Stimulated activated naive CD4-positive, alpha-beta T cell (primary cell): ENCODE measurements at places on chromosomes 11 and 22.

- DNase-seq = no peak
These were observed 40.9 kb upstream of the GGTLC2 start for GRCh38 chr22:22603470-22603947.

DNA sequence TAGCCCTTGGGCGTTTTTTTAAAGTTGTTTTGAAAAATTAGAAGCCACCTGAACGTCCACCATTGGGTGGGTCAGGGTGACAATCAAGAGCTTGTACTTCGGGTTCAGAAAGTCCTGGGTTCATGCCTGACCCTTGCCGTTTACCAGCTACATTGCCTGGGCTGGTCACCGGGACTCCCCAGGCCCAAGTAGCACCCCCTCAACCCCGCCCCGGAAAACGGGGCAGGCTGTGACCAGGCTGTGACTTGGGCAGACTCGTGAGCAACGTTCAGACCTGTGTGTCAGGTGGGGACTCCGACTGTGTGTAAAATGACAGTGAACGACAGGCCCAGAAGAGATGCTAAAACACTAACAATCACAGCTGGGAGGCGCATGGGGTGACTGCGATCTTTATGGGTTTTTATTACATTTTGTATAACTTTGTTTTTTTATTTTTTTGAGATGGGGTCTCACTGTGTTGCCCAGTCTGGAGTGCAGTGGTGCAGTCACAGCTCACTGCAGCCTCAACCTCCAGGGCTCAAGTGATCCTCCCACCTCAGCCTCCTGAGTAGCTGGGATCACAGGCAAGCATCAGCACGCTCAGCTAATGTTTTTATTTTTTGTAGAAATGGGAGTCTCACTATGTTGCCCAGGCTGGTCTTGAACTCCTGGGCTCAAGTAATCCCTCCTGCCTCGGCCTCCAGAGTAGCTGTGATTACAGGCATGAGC lies 56.8 kb downstream of the TRMU start:
- DNase-seq = no peak

- DNase-seq = no peak
These were observed 12.2 kb upstream of the NNMT start for GRCh38 chr11:114284021-114284420.

GRCh38 chr11:5846701-5847100 lies 5.0 kb upstream of the OR52E6 start:
- no peak for DNase-seq

GRCh38 chr22:48695251-48695650 lies 1132.4 kb downstream of the BRD1 start:
- DNase-seq = no peak

GRCh38 chr11:83063073-83063754 lies 8.5 kb downstream of the RAB30 start:
- no peak for DNase-seq

GRCh38 chr11:25742800-25743199 lies 589.1 kb upstream of the ANO3 start:
- no peak for DNase-seq

- no peak for DNase-seq
These were observed 2.9 kb upstream of the CYP2R1 start for GRCh38 chr11:14894657-14895598.

DNA sequence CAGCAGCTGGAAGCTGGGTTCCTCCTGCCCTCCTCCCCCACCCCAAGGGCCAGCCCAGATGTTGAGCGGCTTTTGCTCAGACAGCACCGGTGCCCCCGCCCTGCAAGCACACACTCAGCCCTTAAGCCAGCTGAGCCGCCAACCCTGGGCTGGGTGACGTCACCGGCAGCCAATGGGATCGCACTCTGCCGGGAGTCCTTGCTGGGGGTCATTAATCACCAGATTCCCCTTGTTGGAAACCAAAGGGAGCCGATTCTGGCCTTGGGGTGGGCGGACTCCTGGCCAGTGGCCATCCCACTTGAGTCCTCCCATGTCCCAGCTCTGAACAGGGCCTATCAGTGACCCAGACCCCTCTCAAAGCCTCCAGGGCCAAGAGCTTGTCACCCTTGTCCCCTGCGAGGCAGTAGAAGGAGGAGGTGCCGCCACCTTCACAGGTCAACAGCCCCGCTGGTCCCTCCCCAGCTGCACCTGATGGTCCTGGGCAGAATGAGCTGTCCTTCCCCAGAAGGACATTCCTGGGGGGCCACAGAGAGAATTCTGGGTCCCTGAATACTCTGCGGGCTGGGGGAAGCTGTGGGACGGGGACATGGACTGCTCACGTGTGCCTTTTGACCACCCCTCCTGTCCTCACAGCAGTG lies 7.4 kb downstream of the DUSP8 start:
- no peak for DNase-seq

DNA sequence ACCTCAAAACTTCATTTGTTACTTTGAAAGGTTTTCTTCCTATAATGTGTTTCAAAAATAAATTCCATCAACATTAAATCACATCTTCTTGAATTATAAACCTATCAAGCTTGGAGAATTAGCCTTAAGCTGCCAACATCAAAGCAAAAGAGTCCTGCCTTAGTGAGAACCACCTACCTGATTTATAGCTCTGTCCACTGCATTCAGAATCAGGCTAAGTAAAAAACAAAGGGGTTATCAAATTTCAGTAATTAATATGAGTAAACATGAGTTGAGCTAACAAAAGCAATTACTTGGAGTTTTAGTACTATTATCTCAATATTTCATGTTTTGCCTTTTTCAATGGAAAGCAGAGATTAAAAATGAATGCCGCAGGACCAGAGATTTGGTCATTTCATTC lies 73.9 kb downstream of the CADM1 start:
- DNase-seq = no peak

- no peak for DNase-seq
These were observed 2.2 kb downstream of the LRFN4 start for GRCh38 chr11:66858939-66859685.
